Stimulated activated naive CD4-positive, alpha-beta T cell (primary cell): ENCODE measurements at places on chromosomes 5 and 9.
A peak's percentile ranks its signal among the peaks of the same experiment; 100 is the strongest.

DNA sequence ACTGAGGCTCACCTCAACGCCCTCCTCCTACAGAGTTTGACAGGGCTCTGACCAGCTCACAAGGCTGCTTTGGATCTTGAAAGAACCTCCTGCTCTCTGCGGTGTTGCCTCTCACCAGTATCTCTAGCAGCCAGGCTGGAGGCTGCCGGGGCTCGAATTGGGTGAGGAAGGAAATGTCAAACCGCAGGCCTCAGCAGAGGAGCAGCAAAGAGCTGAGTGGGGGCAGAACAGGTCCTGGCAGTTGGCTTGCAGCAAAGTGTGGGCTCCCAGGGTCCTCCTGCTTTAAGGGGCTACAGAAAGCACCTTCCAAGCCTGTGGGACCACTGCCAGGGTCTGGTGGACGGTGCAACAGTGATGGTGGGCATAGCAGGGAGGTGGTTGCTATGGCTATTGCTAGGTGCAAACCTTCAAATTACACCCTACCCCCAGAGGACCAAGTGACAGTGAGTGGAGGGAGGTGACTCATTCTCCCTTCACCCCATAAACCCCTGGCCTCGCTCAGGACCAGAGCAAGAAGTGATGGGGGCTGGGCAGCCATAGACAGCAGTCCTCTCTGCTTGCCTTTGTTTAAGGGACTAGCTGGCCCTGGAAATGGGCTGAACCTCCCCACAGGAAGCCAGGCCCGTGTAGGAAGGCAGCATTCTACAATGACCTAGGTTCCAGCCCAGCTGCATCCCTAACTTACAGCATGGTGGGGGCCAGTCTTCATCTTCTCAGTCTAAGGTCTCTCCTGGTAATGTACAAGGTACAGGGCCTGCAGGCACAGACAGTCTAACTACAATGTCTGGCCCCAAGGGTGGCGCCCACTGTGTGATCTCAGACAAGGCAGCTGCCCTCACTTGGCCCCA lies 18.7 kb downstream of the LCP2 start:
- DNase-seq: peak; percentile 86

- DNase-seq: no peak
Observed at GRCh38 chr5:84372066-84372695, 12.5 kb downstream of the EDIL3 start.

- no peak for DNase-seq
Observed at GRCh38 chr9:134851020-134851419, 29.6 kb upstream of the FCN2 start.

- DNase-seq: no peak
Observed at GRCh38 chr9:21931428-21931827, 62.8 kb downstream of the CDKN2A start.

GRCh38 chr5:96706433-96707111 lies 44.4 kb downstream of the CAST start:
- no peak for DNase-seq

DNA sequence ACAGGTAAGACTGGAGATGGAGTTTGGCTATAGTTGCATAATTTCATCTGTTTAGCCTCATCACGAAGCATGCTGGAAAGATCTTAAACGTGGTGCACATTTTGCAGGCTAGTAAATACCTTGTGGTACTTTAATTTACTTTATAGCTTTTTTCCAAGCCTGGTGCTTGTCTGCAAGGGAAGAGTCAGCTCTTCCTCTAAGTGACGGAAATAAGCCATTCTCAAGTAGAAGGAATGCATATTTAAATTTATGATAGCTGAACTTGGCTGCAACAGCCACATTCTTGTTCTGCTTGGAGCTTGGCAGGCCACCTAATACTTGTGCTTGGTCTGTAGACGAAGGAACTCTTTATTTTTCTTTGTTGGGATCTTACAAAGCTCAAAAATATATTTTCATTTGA lies 188.0 kb upstream of the PIK3R1 start:
- DNase-seq: no peak

- no peak for DNase-seq
Observed at GRCh38 chr5:178285399-178286225, 53.0 kb upstream of the PHYKPL start.

- DNase-seq: no peak
Observed at GRCh38 chr9:87546704-87547103, 49.0 kb downstream of the DAPK1 start.

DNA sequence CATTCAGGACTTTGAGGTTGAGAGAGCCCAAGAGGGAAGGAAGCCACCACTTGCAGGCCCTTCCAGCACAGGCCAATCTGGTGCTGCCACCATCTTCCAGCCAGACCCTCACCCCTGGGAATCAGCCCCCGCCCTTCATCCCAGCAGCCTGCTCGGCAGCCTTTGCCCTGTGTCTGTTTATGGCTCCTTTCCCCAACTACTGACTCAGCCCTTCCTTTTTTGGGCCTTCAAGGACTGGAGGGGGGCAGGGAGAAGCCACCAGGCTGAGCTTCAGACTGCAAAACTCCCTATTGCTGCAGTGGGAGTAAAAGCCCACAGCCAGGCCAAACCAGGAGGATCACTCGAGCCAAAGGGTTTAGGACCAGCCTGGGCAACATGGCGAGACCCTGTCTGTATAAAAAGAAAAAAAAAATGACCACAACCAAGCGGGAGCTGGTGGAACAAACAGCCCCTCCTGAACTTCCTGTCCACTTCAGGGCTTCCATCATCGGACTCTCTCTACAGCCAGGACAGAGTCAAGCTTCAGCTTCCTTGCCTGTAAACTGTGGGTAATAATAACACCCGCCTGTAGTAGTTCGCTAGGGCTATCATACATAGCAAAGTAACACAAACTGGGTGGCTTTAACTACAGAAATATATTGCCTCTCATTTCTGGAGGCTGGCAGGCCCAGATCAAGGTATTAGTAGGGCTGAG lies 85.9 kb upstream of the IL17B start:
- no peak for DNase-seq

- no peak for DNase-seq
Observed at GRCh38 chr9:2758898-2759510, 41.7 kb downstream of the KCNV2 start.

- no peak for DNase-seq
Observed at GRCh38 chr5:17054911-17055310, 118.8 kb upstream of the MYO10 start.

DNA sequence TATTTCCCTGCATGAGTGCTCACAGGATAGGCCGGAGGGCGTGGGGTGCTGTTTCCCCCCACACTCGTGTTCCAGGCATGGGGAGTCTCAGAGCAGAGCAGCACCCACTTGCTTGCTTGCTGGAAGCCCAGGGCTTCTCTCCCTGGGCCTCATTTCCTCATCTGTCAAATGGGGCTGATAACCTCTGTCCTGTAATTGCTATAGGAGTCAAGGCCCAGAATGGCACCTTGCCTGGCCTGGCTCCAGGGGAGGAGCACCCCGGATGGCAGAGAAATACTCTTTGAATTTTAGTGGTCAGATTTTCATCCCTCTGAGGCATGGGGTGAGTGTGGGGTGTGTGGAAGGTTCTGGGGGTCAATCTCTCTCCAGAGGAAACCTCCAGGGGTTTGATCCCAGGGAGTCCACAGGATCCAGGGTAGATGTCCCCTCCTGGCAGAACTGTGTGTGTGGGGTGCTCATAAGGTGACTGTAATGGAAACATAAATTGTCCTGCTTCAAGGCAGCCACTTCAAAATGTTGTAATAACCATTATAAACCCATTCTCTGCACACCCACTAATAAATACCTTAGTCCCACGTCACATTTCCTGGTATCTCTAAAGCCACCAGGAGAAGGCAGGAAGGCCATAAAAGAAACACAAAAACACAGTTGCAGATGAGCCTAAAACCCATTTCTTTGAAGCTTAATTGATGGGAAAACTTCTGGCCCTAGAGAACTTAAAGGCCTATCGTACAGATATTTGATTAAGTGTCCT lies 272.2 kb downstream of the FSTL4 start:
- no peak for DNase-seq

DNA sequence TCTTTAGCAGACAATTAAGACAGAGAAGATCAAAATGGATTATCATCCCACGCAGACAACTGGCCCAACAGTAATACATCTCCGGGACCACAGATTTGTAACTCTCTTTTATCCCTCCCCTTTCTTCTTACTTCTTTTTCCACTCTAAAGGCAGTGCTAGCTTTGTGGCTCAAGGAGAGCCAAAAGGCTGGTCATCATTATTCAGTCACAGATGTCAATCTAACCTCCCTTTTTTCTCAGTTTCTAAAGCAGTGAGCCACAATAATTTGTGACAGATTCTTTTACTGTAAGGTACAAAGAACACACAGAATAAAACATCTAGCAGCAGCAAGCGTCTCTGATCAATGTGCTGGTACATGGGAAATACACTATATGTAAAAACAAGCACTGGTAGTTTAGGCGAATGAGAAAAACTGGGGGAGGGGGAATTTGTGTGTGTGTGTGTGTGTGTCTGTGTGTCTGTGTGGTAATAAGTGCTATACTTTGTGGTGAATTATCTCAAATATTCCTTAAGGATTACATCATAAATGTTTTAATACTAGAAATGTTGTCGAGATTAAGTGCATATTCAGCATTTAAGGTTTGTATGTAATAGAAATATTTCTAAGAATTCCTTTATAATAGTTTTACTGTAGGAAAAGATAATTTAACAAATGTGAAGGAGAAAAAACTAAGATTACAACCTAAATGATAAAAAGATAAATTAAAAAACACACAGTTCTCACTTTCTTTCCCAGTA lies 140.2 kb downstream of the DENND1A start:
- no peak for DNase-seq

GRCh38 chr9:109894473-109894872 lies 114.5 kb downstream of the PALM2AKAP2 start:
- no peak for DNase-seq

DNA sequence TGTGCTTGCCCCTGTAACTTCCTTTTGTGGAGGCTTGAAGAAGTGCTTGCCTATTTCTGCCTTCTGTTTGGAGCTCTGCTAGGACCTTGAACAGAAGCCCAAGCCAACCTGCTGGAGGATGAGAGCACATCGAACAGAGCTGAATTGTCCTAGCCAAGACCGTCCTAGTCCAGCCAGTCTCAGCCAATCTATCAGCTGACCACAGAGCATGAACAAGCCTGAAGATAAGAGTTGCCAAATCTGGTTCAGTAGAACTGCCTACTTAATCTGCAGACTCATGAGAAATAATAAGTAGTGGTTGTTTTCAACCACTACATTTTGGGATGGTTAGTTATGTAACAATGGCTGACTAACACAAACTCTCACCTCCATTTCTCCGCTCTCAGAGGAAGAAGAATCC lies 4.4 kb upstream of the SNX2 start:
- DNase-seq: no peak

GRCh38 chr9:794386-794785 lies 47.1 kb upstream of the DMRT1 start:
- no peak for DNase-seq

GRCh38 chr5:178234750-178235587 lies 2.4 kb upstream of the PHYKPL start:
- DNase-seq: peak; percentile 42

- no peak for DNase-seq
Observed at GRCh38 chr9:130651752-130652151, 12.6 kb upstream of the PRDM12 start.

DNA sequence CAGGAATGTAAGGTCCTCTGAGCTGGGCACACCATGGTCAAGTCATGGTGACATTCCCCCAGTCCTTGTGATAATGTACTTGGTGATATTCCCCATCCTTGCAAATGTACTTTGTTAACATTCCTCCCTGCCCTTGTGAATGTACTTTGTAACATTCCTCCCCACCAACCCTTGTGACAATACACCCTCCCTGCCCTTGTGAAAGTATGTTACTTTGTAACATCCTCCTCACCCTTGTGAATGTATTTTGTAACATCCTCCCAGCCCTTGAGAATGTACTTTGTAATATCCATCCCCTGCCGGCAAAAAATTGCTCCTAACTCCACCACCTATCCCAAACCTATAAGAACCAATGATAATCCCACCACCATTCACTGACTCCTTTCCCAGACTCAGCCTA lies 53.3 kb downstream of the RAPGEF6 start:
- DNase-seq: no peak

- DNase-seq: peak; percentile 99
Observed at GRCh38 chr9:92963831-92964606, 16.7 kb downstream of the FGD3 start.

- DNase-seq: no peak
Observed at GRCh38 chr9:94204174-94204573, 54.9 kb upstream of the ZNF169 start.

GRCh38 chr5:98064118-98064685 lies 709.3 kb upstream of the RGMB start:
- DNase-seq: no peak

DNA sequence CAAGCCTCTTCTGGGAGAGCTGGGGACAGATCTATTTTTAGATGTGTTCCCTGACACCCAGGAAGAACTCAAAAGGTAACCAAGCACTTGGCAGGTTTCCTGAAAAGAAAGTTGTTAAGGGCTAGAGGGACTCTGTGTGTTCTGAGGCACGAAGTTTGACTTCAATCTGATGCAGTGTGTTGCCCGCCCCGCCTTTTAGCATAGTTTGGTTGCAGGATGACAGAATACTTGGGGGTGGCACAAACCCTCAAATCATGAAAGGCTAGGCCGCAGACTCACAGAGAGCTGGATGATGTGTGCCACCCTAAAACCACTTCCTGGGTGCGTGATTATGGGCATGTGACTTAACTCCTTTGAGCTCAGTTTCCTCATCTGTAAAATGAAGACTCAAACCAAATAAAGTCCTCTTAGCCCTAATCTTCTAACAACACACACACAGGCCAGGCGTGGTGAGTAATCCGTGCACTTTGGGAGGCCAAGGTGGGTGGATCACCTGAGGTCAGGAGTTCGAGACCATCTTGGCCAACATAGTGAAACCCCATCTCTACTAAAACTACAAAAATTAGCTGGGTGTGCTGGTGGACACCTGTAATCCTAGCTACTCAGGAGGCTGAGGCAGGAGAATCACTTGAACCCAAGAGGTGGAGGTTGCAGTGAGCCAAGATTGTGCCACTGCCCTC lies 12.8 kb upstream of the NDFIP1 start:
- peak; percentile 82 for DNase-seq

DNA sequence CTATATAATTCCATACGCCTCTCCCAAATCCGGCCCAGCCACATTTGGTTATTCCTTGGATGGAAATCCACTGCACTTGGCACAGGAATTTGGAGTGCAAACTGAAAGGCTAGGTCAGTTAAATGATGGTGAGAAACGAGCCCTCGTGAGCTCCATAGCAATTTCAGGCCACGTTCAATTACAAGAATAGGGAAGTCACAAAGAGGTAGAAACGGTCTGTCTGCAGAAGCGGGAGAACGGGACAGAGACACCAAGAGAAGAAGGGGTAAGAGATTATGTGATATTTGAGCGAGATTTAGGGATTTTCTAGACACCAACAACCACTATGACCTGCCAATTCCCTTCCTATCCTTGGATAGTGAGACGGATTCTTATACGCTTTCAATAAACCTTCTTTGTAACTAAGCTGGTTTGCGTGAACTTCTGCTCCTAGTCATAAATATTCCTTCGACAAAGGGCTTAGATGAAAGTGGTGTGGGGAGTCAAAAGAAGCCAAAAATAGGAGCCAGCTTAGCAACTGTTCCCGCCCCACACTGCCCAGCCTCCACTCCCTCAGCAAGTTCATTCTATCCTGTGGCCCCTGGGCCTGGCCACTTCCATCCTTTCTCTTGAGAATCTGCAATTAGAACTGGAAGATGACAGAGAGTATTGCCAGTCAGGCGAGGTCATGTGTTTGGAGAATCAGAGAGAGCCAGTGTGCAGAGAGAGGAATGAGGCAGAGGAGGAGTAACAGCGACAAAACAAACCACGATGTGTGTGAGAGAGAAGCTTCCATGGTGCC lies 118.4 kb downstream of the ZNF608 start:
- no peak for DNase-seq

GRCh38 chr9:134061019-134061687 lies 6.7 kb downstream of the BRD3 start:
- no peak for DNase-seq

GRCh38 chr9:98811051-98811650 lies 3.7 kb downstream of the GALNT12 start:
- DNase-seq: no peak
